ENCODE measurements at places on chromosomes 6 and 20.

DNA sequence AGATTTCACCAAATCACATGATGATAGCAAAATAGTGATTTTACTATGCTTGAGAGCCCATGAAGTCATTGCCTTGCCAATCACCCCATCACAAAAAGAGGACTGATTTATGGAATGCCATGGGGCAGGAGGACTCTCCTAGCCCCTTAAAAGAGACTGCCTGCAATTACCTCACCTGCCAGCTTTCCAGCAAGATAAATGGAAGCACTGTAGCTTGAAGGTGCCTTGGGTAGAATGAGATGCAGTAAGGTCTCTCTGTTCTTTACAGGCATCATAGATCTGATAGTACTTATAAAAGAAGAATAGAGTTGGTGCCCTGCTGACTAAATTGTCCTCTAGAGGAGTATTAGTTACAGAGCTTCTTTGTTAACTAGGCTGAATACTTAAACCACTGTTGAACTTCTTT lies 242.3 kb downstream of the TMEM242 start:
- no peak for DNase-seq

DNA sequence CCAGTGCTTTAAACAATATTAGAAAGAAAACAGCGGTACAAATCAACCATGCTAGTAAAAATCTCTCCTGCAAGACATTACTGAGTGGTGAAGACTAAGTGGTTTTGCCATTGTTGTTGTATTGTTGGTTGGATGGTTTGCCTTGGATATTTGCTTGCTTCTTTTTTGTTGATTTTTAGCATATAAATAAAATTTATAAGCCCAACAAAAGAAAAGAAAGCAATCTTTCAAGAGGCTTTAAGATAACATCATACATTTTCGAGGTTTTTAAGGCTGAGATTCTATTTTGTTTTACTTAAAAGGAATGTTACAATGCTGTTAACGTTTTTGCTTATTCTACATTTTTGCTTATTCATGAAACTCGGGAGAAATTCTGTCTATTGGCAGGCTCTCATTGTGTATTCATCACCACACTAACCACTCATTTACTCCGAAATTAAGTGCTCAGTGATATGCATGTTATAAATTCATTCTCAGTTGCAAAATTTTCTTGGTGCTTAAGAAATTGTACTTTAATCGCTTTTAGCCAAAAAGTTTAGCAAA lies 139.1 kb downstream of the LAMA2 start:
- DNase-seq = no peak

GRCh38 chr20:57389695-57390603 lies 1.2 kb upstream of the RBM38 start:
- no peak for DNase-seq

DNA sequence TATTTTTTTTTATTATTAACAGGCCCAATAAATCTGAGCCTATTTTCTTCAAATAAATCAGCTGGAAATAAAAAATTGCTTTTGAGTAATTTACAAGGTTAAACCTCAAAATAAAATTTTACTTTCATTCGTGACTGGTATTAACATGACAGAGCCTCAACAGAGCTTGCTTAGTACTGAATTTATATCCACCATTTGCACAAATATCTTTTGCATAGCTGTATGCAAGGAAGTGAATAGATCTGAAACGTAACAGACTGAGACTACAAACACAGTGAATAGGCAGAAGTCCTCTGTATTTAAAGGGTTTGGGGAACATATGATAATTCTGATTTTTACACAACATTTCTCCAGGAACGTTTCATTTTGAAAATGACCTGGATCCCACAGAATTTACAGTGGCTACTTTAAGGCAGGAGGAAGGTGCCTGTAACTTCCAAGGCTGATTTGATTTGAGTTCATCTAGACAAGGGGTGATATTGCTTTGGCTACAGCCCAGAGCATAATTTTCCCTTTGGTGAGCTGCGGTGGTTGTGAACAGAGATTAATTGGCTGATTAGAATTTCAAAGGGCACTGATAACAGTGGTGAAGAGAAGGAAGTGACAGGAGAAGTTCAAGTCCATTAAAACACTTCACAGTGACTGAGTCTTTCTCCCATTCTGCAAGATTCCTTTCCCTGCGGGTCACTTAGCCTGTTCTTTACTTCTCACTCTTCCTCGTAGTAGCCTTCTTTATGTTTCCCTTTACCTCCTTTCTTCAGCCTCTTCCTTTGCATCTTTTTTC lies 121.2 kb upstream of the SASH1 start:
- no peak for DNase-seq

GRCh38 chr6:328136-328670 lies 35.9 kb downstream of the DUSP22 start:
- no peak for DNase-seq
